AG09319 (cell line): ENCODE measurements at places on chromosomes 4 and X.

GRCh38 chrX:147217334-147217733 lies 402.8 kb upstream of the CXorf51A start:
- no peak for DNase-seq

GRCh38 chr4:73715659-73716058 lies 24.7 kb upstream of the CXCL8 start:
- no peak for DNase-seq

GRCh38 chr4:53531585-53532224 lies 59.6 kb downstream of the LNX1 start:
- no peak for DNase-seq

- no peak for DNase-seq
Measured at GRCh38 chr4:74402692-74403456, 37.9 kb downstream of the EREG start.

- DNase-seq = no peak
Measured at GRCh38 chrX:55312655-55313054, 47.9 kb upstream of the PAGE3 start.

DNA sequence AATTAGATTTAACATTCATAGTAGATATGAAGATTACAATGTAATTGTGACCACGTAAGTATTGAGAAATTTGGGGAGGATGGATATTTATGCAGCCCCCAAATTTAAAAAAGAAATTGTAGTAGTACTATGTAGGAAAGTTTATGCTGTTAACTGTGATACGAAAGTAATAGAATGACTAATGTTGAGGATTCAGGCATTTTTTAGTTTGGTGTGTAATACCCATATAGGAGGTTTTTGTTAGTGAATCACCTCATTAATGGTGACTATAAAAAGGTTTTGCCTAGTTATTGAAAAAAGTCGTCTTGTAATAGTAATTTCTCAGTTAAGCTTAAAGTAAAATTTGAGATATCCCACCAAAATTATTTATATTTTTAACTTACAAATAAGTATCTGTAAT lies 67.2 kb downstream of the SMARCAD1 start:
- DNase-seq = no peak
